ENCODE measurements at places on chromosomes 4 and X.

- peak; percentile 17 for DNase-seq
Measured at GRCh38 chr4:158259955-158260575, 49.8 kb downstream of the TMEM144 start.

DNA sequence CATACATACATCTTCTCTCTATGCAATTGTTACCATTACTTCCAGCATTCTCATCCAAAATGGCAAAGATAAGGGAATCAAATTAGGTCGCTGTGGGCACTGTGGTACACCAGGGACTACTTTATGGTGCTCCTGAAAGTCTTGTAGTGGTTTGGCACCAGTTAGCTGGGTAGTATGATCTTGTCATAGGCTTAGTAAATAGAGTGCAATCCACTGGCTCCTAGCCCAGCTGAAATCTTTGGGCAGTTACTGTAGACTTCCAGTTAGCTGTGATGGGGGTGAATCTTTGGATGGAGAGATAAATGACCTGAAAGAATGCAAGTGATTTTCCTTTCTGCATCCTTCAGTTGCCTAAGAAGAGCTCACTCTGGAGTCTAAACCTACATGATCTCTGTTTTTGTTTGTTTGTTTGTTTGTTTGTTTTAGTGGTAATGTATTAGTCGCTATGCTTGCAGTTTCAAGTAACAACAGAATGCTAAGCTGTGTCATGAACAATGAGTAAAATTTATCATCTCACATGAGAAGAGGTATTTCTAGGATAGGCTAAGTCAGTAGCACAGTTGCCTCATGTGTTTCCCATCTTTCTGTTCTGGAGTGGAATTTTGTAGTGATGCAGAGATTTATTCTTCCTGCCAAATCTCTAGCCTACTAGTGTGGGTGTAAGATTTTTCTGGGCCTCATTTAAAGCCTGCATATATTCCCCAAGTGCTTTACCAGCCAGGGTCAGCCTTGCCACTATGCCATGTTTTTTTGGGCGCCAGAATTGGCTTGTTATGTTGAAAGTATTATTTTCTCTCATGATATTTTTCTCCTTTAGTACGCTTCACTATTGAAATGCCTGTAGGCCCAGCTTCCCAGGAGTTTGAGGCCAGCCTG lies 24.2 kb downstream of the HERC3 start:
- DNase-seq = peak; percentile 81

DNA sequence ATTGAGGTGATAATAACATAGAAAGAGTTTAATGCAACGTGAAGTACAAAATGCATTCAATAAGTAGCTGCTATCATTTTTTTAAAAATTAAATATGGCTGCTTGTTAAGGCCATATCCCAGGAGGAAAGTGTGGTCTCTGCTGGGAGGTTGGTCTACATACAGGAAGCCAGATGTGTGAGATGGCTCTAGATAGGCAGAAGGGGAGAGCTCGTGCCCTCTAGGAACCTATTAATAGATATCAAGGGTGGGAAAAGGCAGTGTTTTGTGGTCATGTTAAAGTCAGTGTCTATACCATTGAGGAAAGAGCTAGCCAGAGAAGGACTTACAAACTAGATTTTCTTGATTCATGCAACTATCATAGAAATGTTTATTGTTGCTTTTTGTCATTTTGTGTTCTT lies 140.5 kb downstream of the KLHL8 start:
- DNase-seq = no peak

GRCh38 chr4:81061344-81061730 lies 30.8 kb downstream of the BMP3 start:
- DNase-seq = no peak

- DNase-seq = no peak
Measured at GRCh38 chr4:60656171-60656570, 544.0 kb upstream of the ADGRL3 start.

GRCh38 chr4:70488748-70489147 lies 16.8 kb downstream of the MUC7 start:
- no peak for DNase-seq

GRCh38 chr4:83138946-83139345 lies 24.4 kb upstream of the PLAC8 start:
- no peak for DNase-seq

- DNase-seq = no peak
Measured at GRCh38 chr4:107800706-107801105, 24.0 kb upstream of the SGMS2 start.

DNA sequence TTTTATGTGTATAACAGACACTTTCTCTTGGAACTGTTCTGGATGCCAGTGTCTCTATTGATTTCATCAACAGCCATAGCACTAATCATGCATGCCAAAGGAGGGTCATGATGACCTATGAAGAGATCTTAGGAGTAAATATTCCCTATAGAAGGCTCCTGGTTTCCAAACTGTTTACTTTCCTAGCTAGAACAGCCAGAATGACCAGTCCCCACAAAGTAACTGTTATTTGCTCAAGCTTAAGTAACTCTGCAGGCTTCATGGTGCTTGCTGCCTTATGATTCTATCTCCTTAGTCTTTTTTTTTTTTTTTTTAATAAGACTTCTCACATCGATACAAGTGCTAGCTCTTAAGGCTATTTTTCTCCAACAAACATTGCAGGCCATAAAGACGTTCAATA lies 12.4 kb downstream of the S100G start:
- DNase-seq = no peak

GRCh38 chrX:49876750-49877149 lies 2.5 kb upstream of the USP27X start:
- no peak for DNase-seq

- DNase-seq = peak; percentile 55
Measured at GRCh38 chrX:45619290-45619689, 418.6 kb upstream of the DIPK2B start.

DNA sequence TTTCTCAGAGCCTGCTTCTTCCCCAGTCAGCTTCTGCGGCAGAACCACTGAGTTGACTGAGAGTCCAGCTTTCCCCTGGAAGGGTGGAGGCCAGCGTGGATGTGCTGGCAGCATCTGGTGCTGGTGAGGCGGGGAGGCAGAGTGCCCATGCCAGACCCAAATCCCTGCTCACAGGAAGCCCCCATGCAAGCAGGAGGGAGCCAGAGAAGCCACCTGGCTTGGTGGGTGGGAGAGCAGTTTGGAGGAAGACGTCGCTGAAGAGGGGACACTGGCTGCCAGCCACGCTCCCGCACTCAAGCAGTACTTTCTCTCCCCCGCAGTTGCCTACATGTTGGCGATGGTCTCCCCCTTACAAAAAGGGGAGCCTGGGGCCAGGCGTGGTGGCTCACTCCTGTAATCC lies 6.0 kb downstream of the PDZD4 start:
- no peak for DNase-seq

GRCh38 chr4:112751447-112751846 lies 114.5 kb downstream of the LARP7 start:
- no peak for DNase-seq

DNA sequence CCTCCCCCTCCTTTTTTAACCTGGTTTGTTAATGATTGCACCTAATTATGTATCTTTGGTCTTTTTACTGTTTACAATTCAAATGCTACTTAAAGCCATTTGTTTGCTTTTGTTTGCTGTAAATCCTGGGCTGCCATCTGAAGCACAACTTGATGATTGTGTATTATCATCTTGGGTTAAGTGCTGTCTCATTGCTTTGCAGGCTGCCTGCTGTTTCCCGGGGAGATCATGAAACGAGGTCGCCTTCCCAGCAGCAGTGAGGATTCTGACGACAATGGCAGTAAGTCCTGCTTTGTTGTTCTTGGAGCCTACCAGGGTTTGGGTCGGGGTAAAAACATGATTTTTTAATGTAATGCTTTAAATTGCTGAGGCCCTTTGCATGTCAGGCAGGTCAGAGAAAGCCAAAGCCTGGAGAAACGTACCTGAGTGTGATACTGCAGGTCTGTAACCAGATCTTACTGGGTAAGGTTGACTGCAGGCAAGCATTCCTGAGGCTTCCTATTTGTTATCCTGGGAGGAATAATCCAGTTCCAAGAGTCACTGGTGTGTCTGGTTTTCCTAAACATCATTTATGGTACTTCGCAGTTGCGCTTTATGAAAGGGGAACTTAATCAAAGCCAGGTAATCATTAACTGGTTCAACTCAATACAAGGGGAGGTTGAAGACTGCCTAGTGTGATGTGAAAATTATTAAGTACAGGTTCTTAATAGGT lies 22.2 kb downstream of the JADE1 start:
- no peak for DNase-seq

DNA sequence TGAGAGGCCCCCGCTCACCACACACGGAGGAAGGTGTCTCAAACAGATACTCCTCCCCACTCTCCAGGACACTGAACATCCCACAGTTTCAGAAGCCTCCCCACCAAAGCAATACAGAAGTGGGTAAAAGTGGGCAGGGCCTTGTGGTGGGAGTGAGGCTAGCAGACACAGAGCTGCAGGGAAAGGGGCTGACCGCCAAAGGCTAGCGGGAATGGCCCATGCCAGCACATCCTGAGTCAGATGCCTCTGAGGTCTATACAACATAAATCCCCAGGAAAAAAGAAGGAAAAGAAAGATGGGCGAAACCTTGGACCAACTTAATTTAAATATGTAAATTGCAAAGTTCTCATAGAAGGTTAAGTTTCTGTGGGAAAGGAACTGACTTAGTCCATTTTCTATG lies 21.9 kb upstream of the ARHGAP10 start:
- DNase-seq = no peak

DNA sequence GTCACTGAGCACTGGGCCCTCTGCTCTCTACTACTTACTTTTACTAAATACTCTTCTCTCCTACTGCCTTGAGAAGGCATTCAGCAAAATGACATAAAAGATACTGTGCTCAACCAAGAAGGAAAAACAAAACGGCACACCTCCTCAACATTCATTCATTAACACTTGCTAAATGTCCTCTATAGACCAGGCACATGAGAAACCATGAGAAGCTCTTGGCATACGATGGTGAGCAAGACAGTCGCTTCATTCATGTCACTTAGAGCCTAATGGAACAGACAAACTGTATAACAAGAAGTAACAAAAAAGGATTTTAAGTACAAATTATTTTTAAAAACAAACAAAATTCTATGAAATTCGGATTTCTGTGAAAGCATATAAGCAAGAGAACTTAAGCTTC lies 38.7 kb downstream of the COL25A1 start:
- DNase-seq = no peak

DNA sequence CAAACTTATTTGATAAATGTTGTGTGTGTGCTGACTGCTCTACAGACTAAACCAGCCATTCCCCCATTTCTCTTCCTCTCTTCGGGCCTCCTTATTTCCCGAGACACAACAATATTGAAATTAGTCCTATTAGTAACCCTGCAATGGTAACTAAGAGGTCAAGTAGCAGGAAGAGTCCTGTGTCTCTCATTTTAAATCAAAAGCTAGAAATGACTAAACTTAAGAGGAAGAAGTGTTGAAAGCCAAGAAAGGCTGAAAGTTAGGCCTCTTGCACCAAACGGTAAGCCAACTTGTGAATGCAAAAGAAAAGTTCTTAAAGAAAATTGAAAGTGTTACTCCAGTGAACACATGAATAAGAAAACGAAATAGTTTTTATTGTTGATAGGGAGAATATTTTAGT lies 357.8 kb upstream of the SLC7A11 start:
- no peak for DNase-seq

- no peak for DNase-seq
Measured at GRCh38 chr4:28682847-28683246, 1822.2 kb downstream of the STIM2 start.

- DNase-seq = no peak
Measured at GRCh38 chrX:8845469-8845868, 44.3 kb upstream of the FAM9A start.

GRCh38 chrX:8971116-8971515 lies 62.8 kb downstream of the FAM9B start:
- DNase-seq = no peak

- DNase-seq = no peak
Measured at GRCh38 chrX:22338740-22339139, 66.0 kb downstream of the CBLL2 start.

DNA sequence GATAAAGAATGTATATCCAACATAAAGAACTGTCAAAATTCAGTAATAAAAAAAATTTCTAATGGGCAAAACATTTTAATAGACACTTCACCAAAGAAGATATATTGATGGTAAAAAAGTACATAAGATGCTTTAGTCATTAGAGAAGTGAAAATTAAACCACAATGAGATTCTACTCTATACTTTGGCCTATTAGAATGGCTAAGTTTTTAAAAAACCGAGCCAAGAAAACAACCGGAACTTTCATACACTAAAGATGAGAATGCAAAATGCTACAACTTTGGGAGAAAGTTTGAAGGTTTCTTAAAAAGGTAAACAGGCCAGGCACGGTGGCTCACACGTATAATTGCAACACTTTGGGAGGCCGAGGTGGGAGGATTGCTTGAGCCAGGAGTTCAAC lies 20.8 kb downstream of the CNOT6L start:
- no peak for DNase-seq

GRCh38 chr4:99826016-99826415 lies 9.4 kb downstream of the DAPP1 start:
- no peak for DNase-seq

DNA sequence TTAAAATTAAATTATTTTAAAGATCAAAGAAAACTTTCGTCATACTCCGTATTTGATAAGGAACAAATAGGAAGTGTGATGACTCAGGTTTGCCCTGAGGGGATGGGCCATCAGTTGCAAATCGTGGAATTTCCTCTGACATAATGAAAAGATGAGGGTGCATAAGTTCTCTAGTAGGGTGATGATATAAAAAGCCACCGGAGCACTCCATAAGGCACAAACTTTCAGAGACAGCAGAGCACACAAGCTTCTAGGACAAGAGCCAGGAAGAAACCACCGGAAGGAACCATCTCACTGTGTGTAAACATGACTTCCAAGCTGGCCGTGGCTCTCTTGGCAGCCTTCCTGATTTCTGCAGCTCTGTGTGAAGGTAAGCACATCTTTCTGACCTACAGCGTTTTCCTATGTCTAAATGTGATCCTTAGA lies at the start of gene CXCL8:
Gene CXCL8 (plus strand): TSS at position 217 of the 426 bp plus-strand sequence. CDS start 90 bp downstream, at position 307.
- no peak for DNase-seq

- DNase-seq = no peak
Measured at GRCh38 chr4:151694961-151695720, 65.7 kb downstream of the GATB start.

DNA sequence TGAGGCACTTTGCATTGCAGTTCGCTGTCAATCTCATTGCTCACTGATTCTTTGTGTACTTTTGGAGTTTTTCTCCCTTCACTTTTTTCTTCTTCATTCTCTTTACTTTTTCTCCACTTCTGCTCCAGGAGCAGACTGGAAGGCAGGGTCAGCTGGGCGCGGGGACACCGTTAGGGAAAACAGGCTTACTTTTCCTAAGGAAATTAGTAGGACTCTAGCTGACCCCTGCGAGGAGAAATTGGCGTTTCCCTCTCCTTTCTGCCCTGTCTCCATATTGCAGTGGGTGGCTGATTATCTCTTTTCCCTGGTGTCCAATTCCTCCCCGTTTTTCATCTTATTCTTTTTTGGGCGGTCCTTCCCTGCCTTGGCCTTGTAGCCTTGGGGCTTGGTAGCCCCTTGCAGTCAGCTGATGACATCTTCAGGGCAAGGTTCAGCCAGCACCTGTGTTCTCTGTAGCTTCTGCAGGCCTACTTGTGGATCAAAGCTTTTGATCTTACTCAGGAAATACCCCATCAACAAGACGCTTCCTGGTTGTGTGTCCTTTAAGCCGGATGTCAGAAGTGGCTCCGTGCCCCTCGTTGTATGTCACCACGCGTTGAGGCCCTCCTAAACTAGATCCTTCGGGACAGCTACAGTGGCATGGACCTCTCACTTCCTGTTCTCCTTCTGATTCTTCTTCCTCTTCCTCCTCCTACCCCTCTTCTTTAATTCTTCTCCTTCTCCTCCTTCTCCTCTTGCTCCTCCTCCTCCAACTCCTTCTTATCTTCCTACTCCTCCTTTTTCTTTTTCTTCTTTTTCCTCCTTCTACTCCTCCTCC lies 36.1 kb downstream of the NBDY start:
- no peak for DNase-seq
